ENCODE measurements at places on chromosomes 6 and 20.

DNA sequence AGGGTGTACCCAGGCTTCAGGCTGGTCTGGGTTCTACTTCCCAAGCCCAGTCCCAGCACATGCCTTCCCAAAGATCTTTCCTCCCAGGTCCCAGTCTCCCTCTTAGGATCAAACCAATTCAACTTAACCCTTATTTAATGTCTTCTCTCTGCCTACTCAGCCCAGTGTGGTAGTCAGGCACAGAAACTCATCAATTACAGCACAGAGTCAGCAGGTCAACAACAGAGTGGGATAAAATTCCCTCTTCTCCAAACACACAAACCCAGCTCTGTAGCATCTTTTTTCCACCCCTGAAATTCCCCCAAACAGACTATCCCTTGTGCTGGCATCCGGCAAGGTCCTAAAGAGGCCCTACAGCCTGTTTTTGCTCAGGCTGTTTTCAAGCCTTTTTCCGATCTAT is 47.3 kb upstream of the CDYL start:
- DNase-seq, result no peak

DNA sequence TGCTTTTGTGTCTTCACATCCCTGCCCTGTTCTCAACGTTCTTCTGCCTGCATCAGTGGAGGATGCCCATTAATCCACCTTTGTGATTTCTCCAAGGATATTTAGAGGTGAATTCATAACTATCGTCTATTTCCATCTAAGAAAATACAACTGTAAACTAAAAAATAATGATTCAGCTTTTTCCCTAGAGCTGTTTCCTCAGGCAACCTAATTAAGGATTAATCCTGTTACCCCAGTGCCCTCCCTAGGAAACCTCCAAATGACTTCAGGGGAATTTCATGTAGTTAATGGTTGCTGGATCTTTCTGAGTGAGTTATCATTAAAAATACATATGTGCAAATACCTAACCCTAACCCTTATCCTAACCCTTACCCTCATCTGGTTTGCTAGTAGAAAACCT is 14.6 kb upstream of the AFDN start:
- DNase-seq, result no peak

- peak; percentile 45 for DNase-seq
Measured at GRCh38 chr6:4778086-4778485, 1.9 kb downstream of the CDYL start.

DNA sequence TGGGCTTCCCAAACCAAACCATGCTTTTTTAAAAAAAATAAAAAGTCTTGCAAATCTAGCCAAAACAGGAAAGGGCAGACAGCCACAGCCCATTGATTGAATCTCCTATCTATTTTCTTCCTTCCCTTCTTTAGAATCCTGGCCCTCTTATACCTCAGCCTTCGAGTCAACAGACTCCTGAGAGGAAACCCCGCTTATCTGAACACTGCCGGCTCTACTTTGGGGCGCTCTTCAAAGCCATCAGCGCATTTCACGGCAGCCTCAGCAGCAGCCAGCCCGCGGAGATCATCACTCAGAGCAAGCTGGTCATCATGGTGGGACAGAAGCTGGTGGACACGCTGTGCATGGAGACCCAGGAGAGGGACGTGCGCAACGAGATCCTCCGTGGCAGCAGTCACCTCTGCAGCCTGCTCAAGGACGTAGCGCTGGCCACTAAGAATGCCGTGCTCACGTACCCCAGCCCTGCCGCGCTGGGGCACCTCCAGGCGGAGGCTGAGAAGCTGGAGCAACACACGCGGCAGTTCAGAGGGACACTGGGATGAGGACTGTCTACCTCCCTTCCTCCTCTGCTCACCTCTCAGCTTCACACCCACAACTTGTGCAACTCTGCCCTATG is 10.1 kb upstream of the RTF2 start:
- DNase-seq, result no peak

- no peak for DNase-seq
Measured at GRCh38 chr6:3383525-3383924, 73.3 kb downstream of the SLC22A23 start.
